ENCODE measurements at places on chromosomes 11 and 22.
A peak's percentile ranks its signal among the peaks of the same experiment; 100 is the strongest.

GRCh38 chr11:71200761-71201160, 51.6 kb downstream of the SHANK2 start:
- no peak for DNase-seq

GRCh38 chr22:49677495-49677889, 150.2 kb downstream of the BRD1 start:
- no peak for DNase-seq

DNA sequence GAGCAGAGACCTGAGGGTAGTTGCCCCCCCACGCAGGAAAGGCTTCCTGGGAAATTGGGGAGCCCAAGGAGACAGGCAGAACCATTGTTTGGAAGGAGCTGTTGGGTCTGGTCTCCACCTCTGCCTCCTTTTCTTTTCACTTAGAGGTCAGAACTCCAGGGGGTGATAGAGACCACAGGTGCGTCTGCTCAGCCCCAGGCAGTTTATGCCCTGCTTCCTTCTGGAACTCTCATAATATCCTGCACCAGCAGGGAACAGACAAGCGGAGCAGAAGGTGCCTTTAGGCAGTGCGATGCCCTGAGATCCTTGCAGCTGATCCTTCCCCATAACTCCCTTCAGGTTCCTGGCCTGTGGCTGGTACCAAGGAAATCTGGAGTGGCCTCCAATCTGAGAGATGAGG, 120.2 kb downstream of the NECTIN1 start:
- no peak for DNase-seq

DNA sequence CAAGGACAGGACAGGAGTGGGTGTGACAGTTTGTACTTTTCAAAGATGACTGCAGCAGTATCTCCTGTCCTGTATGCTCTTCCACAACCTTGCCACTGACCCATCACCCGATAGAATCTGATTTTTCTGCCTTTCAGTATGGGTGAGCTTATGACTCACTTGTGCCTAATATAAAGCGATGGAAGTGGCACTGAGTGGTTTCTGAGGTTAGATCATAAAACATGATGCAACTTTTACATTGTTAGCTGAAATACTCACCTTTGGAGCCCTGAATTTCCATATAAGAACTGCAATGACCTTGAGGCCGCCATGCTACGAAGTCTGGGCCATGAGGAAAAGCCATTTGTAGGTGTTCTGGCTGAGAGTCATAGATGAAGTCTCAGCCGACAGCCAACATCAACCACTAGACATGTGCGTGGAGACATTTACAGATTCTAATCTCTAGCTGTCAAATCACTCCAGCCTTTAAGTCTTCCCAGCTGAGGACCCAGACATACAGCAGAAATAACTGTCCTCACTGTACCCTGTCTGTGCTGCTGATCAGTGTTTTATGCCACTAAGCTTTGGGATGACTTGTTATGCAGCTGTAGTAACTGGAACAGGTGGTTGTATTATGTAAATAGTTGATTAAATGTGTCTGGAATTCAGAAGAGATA, 105.9 kb upstream of the ARHGAP20 start:
- no peak for DNase-seq

DNA sequence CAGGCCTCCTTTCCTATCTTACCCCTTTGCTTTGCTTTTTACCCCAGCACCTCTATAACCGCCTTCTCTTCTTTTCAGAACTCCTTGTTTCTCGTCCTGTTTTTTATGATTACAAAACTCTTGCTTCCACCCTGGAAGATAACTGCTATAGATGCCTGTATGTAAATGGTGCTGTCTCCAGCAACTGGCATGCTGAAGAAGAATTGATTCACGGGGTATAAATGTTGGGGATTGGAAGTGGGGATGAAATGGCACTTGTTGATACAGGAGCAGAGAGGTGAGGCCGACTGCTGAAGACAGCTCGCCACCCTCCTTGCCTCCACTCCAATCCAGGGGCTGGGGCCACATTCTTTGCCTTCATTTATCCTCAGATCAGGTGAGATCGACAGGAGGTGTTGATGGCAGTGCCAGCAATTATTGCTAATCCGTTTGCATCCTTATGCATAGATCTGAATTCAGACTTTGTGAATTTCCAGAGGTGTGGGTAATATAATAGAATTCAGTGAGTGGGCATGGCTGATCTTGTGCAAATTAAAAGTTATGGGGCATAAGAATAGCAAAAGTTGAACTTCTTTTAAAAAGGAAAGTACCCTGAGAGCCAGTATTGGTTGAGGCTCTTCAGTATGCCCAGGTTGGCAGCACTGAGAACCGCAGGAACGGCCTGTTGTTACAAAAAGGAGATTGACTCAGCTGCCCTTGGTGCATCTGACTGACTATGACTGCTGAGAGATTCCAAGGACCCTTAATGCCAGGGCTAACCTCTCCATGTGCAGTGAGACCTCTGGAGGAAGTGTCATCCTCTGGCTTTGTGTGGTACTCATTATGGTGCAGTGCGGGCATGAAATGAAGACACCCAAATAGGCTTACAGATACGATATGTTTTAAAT, 5.3 kb downstream of the NEAT1 start:
- DNase-seq = peak; percentile 76

DNA sequence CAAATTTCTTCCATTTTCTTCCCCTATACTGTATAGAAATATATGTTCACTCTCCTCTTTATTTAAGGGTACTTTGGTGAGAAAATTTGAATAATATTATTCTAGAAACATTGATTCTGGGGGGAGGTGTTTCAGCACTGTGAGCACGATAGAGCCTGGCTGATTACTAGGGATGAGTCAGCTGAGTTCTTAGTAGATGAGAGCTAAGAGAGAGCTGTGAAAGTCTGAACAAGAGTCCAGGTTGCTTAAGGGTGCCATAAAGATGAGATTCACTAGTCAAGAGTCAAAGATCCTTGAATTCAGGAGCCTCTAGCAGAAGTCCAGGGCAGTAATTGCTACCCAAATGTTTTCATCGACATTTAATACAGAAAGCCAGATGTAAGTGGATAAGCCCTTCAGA, 756.6 kb upstream of the API5 start:
- DNase-seq = no peak

DNA sequence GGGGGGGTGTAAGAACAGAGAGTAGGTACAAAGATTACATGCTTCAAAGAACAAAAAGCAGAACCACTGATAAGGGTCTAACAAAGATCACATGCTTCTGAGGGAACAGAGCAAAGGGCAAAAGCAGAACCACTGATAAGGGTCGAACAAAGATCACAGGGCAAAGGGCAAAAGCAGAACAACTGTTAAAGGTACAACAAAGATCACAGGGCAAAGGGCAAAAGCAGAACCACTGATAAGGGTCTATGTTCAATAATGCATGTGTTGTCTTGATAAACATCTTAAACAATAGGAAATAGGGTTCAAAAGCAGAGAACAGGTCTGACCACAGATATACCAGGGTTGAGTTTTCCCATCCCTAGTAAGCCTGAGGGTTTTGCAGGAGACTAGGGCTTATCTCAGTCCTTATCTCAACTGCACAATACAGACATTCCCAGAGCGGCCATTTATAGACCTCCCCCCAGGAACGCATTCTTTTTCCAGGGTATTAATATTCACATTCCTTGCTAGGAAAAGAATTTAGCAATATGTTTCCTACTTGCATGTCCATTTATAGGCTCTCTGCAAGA, 81.9 kb upstream of the PGR start:
- DNase-seq = no peak

- peak; percentile 21 for DNase-seq
Measured at GRCh38 chr22:38171927-38172831, 9.5 kb downstream of the PLA2G6 start.

DNA sequence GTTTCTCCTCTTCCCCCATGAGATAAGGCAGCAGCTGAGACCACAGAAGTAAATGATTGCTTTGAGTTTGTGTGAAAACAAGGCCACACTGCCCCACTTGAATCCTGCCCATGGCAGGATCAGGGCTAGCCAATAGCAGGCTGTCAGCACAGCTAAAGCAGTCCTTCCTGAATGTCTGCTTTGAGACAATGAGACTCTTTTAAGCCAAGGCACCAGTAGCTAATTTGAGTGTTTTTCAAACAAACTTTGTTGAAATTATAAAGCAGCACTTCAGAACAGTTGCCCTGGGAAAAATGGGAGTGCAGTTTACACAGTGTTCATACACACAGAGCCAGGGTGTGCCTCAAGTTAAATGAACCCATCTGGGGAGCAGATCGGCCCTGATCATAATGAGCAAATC, 103.5 kb upstream of the OR5AK2 start:
- no peak for DNase-seq

DNA sequence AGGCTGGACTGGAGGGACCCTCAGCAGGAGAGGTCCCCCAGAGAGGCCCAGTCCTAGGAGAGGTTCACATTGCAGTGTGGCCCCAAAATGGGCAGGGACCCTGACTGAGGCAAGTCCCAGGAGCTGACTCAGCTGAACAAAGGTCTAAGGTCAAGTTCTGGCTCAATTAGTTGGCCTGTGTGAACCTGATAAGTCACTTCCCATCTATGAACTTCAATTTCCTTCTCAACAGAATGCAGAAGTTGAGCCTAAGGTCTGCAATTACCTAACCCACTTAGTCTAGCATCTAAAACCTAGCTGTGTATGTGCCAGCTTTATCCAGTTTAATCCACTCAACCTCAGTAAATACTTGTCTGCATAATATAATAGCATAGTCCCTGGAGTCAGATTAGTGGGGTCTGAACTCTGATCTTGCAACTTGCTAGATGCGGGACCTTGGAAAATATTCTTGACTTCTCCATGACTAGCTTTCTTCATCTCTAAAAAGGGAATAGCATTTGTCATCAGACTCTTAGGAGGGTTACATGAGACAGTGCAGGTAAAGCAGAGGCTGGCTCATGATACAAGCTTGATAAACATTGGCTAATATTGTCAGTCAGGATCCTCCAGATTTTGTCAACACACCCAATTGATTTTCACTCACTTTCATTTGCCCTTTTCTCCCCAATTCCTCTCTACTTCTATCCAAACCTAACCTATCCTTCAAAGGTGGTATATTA, 465.5 kb downstream of the INSC start:
- no peak for DNase-seq

DNA sequence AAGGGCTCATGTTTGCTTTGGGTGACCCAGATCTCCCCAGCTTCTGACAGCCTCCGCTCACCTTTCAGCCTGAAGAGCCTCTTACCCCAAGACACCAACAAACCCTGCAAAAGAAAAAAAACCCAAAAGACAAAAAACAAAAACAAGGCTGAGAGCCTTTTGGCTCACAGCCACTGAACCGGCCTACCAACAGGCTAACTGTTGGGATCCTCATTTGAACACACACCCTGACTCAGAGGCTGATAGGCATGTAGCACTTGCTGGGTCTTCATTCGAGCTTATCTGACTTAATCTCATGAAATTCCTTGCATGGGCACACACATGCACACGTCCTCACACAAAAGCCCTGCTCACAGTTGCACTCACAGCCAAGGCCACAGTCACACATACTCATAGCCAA, 22.9 kb upstream of the TSKU start:
- peak; percentile 61 for DNase-seq

DNA sequence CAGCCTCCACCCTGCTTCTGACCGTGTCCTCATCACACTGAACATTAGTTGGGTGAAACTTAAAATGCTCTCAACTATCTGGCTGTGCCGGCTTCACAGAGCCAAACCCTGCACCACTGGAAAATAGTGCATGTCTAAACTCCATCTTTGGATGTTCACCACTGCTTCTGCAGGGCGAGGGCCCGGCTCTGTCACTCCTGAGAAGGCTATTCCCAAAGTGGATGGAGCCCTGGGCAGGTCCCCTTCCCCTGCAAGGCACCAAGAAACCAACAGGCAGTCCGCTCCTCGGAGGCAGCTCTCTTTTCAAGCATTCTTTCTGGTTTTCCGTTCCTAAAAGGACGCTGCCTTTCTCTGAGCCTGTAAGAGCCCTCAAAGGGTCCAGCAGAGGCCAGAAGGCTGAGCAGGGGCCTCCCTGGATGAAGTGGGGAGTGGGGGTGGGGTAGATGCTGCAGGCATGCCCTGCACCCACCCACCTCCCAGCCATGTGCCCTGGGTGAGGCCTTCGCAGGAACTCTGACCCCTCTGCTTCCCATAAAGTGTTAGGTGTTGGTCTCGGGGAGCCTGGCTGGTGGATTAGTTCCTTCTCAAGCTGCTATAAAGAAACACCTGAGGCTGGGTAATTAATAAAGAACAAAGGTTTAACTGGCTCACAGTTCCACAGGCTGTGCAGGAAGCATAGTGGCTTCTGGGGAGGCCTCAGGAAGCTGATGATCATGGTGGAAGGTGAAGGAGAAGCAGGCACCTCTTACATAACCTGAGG, 23.3 kb downstream of the LINC01488 start:
- no peak for DNase-seq

GRCh38 chr22:19974268-19974861, 32.7 kb upstream of the TXNRD2 start:
- peak; percentile 71 for DNase-seq

- no peak for DNase-seq
Measured at GRCh38 chr11:125626288-125626950, 1.5 kb downstream of the CHEK1 start.

DNA sequence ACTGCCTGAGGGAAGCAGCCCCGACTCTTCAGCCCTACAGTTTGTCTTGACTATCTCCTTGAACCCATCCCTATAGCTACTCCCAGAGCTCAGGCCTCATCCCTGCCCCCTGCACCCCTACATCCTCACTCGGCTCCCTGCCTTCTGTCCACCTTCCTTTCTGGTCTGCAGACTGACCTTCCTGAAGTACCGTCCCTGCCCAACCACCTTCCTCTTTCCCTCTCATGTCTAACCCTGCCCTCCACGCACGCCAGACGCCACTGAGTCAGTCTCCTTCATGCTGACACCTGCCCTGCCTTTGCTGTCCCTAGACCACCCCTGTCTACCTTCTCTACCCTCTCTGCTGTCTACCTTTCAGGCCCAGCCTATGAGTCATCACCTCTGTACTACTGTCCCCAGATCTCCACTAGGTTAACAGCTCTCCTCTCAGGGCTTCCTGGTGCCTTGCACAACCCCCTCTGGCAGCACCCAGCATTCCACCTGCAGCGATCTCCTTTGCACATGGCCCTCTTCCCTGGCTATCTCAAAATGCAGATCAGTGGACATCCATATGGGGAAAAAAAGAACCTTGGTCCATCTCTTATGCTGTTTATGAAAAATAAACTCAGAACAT, 8.9 kb downstream of the KCTD21 start:
- DNase-seq = no peak

DNA sequence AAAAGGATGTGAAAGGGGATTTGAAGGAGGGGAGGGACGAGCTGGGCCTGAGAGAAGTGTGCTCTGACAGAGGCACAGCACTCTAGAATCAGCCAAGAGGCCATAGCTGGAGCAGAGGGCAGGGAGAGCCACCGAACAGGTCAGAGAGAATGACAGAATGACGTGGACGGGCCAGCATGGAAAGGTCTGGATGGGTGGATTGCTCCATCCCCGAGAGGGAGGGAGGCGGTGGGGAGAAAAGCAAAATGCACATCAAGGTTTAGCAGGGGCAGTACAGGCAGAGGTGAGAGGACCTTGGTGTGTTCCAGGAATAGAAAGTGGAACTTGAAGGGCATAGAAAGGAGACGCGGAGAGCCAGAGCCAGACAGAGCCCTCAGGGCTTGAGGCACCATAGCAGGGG, 6.9 kb downstream of the PMM1 start:
- no peak for DNase-seq
